ENCODE measurements at places on chromosomes 3 and 15. TPM values are rescaled to one million over a fixed set of nuclear protein-coding genes. Genes with fewer than 3 reads are reported as not detected.
A peak's percentile ranks its signal among the peaks of the same experiment; 100 is the strongest.

Gene SLC6A20
- not detected for total RNA-seq

Gene THBS1
- 26.4 TPM for total RNA-seq

Gene SCAANT1
- total RNA-seq: not detected

Gene CHRD
- total RNA-seq: 5.6 TPM

Gene ATP13A5
- total RNA-seq: not detected

DNA sequence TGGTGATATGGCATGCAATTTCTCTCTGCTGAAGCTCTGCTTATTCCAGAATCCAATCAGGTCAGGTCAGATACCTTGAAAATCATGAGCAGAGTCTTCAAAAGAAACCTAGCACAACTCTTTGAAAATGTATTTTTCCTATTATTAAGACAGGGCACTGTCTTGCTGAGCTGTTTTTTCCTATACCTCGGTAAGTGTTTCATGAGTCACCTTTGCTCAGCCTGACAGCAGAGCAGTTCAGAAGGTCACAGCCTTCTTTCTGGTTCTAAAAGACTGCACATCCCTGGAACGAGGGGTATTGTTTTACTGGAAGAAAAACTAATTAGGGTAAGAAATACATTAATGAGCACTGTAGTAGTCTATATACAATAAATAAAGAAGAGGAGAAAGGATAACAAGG, 422.0 kb downstream of the SOX2 start:
- no peak for DNase-seq

- DNase-seq: no peak
These were observed 62.9 kb upstream of the PRR23C start for GRCh38 chr3:139107424-139108252.

DNA sequence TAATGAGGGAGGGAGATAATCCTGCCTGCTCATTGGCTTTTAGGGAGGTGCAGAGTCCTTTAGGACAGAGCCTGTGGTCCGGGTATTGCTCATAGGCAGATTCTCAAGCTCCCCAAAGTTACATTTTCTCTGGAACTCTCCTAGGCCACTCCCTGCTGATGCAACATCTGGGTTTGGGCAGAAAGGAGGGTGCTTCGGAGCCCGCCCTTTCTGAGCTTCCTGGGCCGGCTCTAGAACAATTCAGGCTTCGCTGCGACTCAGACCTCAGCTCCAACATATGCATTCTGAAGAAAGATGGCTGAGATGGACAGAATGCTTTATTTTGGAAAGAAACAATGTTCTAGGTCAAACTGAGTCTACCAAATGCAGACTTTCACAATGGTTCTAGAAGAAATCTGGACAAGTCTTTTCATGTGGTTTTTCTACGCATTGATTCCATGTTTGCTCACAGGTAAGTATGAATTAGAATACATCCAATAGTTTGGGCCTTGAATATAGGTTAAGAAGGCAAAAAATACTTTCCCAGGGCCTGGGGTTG, at the start of gene IL20RB:
IL20RB (plus strand) TSS at position 233 of the 538 bp plus-strand sequence; CDS start at position 364, 131 bp downstream.
- DNase-seq: peak; percentile 35

DNA sequence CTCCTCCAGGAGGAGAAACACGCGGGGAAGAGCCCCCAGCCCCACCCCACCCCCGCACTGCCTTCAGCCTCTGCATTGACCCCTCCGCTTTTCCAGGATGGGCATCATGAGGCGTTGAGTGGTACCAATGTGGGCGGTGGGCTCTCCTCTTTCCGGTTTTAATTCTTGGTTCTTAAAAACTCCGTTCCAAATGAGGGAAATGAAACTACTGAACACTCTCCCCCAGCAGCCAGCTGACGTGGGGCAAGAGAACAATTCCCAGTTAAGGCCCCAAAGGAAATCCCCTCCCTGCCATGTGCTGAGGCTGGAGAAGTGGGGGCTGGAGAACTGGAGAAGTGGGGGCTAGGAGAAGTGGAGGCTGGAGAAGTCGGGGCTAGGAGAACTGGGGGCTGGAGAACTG, 5.3 kb upstream of the NRROS start:
- no peak for DNase-seq

GRCh38 chr3:9390265-9390888, 7.0 kb upstream of the SETD5 start:
- DNase-seq: no peak

- DNase-seq: no peak
These were observed 9.1 kb downstream of the ATOSA start for GRCh38 chr15:52670087-52670486.

DNA sequence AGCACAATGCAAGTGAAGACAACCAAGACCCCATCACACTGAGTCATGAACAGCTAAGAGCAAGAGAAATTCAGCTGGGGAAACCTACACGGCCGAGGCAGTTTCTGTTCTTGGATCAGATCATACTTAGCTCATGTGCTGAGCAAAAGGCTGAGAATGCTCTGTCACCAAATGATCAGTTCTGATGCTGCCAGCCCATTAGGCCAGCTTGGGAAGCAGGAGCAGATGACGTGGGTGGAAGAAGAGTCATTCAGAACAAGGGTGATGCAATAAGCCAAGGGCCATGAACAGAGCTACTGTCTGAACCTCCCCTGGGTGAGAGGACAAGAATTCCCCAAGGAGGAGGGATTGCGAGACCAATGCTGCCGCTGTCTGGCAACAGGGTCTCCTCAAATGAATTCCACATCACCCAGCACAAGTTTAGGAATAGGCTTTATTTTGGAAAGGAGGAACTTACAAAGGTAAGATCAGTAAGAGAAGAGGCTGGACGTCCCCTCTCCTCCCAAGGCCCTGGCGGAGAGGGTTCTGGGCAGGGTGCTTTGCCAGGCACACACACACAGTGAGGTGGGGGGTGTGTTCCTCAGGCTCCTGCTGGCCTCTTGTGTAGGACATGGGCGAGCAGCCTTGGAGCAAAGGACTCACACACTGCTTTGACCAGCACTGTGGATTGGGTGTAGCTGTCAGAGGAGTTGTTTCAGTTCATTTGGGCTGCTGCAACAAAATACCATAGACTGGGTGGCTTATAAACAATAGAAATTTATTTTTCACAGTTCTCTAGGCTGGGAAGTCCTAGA, 65.6 kb upstream of the CTXND1 start:
- DNase-seq: peak; percentile 12
